OCI-M1 (cell line): ENCODE measurements at places on chromosomes 7 and 10.
A peak's percentile ranks its signal among the peaks of the same experiment; 100 is the strongest.

DNA sequence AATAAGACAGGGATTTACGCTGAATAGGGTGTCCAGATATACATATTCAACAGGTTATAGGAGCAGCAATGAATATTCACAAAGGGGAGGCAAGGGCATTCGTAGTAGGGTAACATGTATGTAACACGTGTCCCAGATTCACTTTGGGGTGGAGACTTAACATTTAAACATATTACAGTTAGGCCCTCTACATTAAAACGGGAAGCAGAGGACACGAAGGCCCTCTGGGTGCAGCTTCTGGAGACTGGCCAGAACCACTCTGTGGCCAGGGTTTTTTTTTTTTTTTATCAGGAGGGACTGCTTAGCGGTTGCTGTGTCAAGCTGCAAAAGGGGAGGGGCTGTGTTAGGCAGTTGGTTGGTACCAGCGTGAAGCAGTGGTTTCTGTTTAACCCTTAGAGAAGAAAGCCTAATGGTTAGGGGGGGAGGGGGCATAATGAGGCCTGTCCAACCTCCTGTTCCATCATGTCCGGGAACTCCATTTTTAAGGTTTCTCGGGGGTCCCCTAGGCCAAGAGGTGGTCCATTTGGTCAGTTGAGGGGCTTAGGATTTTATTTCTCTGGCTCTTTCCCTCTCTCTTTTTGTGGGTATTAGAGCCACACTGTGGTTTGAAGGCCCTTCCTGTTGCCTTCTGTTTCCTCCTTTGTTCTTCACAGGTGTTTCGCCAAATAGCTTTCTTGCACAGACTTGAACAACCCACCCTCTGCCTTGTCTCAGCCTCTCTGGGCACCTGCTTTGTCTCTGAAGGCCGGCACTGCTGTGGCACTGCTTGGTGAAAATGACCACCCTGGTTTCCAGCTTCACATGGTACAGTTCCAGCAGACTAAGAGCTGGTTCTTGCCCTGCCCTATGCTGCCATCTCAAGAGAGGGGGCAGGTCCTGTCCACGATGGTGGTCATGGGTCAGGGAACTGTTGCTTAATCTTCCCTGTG is 26.4 kb downstream of the PRF1 start:
- peak; percentile 99 for DNase-seq

DNA sequence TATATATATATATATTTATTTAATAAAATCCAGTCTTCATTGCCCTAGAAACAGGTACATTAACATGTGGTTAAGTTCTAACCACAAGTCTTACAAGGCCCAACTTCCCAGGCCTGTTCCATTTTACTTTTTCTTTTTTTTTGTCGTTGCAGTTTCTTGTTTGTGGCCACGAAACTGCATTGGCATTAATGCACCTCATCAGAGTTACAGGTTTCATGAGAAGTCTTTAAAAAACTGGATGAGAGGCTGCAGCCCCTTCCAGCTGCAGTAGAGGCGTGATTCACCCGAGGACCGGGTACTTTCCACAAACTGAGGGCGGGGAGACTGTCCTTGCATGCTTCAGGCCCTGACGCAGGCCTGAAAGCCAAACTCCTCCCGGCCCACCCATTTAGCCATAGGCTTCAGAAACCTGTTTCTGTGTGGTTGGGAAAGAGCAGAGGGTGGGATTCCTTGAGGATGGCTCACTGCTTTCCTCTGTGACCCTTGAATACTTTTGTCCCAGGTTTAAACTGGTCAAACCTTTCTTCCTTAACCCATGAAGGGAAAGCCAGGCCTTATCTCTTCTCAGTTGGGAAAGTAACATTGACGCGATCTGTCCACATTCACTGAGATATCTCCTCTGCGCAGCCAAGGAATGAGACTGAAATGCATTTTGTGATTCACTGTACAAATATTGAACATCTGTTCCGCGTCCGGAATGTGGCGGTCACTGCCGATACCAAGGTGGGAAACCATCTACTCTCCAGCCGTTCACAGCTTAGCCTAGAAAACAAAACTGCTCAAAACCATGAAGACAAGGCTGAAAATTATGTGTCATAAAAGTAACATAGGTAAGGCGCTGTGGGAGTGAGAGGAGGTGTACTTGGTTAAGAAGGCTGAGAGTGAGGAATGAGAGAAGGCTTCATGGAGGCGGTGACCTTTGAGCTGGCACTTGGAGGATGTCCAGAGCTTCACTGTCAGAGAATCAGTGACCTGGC is 311.7 kb downstream of the GATA3 start:
- DNase-seq = no peak

DNA sequence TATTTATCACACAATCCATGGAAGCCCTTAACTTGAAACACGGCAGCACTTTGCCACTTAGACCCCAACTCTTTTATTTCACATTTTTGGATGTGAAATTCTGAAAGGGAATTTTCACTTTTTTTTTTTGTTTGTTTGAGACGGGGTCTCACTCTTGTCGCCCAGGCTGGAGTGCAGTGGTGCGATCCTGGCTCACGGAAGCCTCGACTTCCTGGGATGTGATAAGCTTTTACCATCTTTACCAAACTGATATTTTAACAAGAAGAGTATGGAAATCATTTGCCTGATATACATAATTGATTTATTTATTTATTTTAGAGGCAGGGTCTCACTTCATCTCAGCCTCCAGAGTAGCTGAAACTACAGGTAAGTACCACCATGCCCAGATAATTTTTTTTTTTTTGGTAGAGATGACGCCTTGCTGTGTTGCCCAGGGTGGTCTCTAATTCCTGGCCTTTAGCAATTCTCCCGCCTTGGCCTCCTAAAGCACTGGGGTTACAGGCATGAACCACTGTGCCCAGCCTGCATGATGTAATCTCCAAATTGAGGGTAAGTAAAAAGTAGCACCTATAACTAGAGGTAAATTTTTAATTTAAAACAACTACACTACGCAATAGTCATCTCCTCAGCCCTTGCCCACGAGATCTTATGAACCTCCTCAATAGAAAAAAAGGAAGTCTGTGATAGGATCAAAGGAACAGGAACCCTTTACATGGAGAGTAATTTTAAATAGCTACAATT is 180.7 kb upstream of the KLF14 start:
- peak; percentile 6 for DNase-seq

DNA sequence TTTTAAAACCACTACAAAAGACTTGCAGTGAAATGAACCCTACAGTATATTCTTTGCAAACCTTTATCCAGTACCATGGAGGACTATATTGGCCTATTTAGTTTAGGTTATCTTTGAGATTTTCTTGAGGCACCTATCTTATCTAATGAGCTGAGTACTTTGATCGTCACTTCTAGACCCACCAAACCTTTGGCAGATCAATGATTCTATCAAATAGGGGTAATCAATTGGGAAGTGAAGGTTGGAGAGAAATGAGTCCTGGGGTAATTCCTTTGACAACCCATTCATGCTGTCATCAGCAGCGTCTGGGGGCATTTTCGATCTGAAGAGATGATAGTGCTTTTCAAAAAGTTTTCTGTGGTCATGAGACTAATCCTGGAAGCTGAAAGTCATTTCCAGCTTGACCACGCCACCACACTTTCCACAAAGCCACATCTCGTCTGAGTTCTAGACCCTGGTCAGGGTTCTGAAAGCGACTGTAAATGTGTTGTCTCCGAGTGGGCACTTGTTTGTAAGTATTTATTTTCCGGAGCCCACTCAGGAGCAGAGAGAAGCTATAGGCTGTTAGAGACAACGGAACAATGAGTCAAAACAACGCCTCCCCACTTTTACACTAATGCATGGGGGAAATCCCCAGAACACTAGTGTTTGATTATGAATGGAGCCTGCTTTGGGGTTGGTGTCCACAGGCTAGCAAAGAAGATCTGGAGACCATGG is 4.8 kb downstream of the EGR2 start:
- DNase-seq = no peak

- no peak for DNase-seq
These were observed 2.3 kb downstream of the METTL27 start for GRCh38 chr7:73839743-73840714.

GRCh38 chr10:5500162-5500670 is 846 bp upstream of the CALML5 start:
- no peak for DNase-seq

- peak; percentile 3 for DNase-seq
These were observed 538.5 kb downstream of the SUGCT start for GRCh38 chr7:40673285-40673684.

- no peak for DNase-seq
These were observed 11.7 kb downstream of the RBP3 start for GRCh38 chr10:47359626-47360418.

DNA sequence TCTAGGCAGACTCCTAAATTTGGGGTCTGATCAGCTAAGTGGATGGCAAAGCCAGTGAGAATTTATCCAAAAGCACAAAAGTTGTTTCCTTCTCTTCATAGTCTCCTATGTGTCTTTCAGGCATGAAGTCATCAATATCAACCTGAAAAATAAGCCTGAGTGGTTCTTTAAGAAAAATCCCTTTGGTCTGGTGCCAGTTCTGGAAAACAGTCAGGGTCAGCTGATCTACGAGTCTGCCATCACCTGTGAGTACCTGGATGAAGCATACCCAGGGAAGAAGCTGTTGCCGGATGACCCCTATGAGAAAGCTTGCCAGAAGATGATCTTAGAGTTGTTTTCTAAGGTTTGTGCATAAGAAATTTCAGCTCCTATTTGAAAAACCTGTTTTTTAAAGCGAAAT is 4.8 kb downstream of the GSTO1 start:
- DNase-seq = no peak

- DNase-seq = peak; percentile 64
These were observed 30.8 kb downstream of the TM9SF3 start for GRCh38 chr10:96556003-96556402.
